Activated CD4-positive, alpha-beta T cell treated with anti-CD3 and anti-CD28 coated beads, Interleukin-2, amount 50 U/mL, for 24 hours (primary cell): ENCODE measurements at places on chromosomes 5 and 9.

- no peak for DNase-seq
Measured at GRCh38 chr5:176583076-176583475, 26.9 kb downstream of the GPRIN1 start.

GRCh38 chr5:43780586-43780985 is 177.6 kb downstream of the NNT start:
- DNase-seq: no peak

GRCh38 chr5:52727576-52727975 is 60.1 kb upstream of the ITGA1 start:
- DNase-seq: no peak

GRCh38 chr9:124975131-124975530 is 34.2 kb upstream of the GOLGA1 start:
- no peak for DNase-seq

DNA sequence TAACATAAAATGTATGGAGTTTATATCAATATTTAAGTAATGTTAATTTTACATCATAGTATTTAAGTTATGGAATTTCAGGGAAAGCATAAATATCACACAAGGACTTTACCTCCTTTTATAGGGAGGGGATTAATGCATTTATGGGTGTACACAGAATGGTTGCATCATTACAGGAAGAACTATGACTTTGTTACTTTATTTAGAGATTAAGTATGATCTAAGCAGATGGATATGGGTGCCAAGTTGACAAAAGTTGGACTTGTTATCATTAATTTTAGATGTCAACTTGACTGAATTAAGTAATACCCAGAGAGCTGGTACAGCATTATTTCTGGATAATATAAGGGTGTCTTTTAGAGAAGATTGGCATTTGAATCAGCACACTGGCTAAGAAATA is 160.5 kb upstream of the CDH10 start:
- no peak for DNase-seq

DNA sequence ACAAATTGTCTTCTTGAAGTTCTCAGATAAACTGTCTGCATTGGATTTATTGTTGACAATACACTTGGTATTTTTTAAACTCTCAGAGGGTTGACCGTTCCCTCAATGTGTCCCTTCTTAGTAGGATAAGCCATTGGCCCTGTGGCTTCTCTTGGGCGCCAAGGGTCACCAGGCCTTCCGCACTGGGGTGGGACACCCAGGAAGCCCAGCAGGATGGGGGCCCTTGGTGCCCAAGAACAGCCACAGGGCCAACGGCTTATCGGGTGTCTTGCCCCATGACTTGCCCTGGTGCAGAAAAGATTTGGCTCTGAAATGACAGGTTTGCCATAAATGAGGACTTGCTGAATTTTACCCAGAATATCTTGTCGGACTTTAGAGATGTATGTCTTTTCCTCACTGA is 375.0 kb downstream of the IRX2 start:
- no peak for DNase-seq

- no peak for DNase-seq
Measured at GRCh38 chr5:38426490-38426889, 130.0 kb downstream of the LIFR start.

GRCh38 chr9:122453677-122454135 is 24.0 kb downstream of the OR1J1 start:
- DNase-seq: no peak

- no peak for DNase-seq
Measured at GRCh38 chr9:76835571-76836283, 70.2 kb downstream of the PRUNE2 start.

GRCh38 chr9:107489144-107489673 is 360 bp downstream of the KLF4 start:
- DNase-seq: no peak

- DNase-seq: no peak
Measured at GRCh38 chr5:7348168-7348854, 47.6 kb upstream of the ADCY2 start.

DNA sequence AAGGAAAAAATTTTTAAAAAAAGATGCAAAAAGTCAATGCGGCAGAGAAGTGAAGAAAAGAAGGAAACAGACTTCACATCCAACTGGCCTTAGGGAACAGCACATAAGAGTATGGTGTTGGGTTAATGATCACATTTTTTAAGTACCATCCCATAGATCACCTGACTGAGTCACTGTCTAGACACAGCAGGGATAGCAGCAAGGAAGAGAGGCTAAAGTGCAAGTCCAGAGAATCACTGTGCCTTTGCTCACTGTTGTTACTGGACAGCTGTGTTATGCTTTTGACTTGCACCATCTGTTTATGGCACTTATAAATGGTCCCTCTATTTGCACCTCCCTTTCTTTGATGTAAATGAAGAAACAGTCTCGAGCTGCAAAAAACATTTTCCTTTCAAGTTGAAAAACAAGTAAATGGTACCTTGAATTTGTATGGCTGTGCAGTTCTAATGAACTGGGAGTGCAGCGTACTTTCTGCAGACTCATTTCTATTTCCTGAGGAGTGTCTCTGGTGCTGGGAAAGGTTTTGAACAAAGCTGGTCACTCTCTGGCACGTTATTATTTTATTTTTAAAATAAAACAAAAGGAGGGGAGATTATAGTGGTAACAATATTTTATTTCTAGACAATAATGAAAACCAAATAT is 84.2 kb downstream of the TRPM6 start:
- no peak for DNase-seq

DNA sequence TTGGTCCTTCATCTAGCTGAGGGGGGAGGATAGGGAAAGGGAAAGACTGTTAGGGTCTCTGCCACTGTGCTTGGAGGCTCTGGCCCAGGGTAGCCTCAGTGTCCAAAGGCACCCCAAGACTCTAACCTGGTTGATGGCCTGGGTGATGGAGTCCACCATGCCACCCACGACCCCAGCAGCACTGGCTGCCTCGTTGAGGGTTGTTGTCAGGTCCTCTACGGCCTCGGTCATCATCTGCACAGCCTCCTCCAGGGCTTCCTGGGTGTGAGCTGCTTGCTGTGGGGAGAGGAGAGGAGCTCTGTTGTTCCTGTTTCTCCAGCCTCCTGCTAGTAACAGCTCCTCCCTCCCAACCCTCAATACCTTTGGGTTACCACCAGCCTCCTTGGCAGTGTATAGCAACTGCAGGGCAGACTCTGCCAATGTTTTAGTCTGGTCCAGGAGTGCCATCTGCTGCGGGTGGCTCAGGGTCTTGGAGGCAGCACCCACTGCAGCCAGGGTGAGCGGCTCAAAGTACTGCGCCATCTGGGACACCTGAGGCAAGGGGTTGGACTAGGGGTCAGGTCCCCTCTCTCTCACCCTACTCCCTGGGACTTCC is 16.2 kb upstream of the TPM2 start:
- DNase-seq: no peak

GRCh38 chr9:133258061-133259015 is 16.7 kb downstream of the ABO start:
- no peak for DNase-seq

GRCh38 chr9:37596504-37596903 is 4.1 kb upstream of the TOMM5 start:
- no peak for DNase-seq

DNA sequence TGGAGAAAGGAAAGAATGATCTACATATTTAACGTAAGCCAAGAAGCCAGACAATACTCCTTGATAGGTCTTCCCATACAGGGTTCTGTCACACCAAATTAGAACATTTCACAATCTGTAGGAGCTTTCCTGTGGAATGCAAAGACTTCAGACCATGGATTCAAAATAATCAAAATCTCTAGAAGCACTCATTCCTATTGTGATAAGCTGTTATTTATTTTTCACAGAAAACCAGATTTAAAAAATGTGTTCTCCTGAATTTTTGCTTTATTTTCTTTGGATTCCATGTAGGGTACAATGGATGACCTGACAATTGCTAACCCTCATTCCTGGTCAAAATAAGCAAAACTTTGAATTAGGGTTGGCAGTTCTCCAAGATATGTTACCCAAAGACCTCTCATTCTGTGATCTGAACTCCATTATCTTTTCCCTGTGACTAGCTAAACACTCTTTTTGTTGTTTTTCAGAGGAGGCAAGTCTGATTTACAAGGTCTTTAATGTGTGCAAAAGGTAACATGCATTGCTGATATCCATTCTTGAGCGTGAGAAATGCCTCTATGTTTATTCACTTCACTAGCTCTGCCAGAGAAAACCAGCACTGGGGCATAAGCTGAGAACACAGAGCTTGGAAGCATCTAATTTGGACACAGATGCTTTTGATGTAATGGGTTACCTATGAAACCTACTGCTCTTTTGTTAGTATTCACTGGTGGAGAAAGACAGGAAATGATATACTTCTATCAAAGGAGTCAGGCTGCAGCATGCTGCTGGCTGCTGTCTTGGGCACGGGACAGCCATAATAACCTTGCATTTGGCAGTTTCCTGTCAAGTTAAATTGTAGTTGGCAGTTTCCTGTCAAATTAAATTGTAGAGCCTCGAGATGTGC is 31.4 kb downstream of the ACTBL2 start:
- no peak for DNase-seq

DNA sequence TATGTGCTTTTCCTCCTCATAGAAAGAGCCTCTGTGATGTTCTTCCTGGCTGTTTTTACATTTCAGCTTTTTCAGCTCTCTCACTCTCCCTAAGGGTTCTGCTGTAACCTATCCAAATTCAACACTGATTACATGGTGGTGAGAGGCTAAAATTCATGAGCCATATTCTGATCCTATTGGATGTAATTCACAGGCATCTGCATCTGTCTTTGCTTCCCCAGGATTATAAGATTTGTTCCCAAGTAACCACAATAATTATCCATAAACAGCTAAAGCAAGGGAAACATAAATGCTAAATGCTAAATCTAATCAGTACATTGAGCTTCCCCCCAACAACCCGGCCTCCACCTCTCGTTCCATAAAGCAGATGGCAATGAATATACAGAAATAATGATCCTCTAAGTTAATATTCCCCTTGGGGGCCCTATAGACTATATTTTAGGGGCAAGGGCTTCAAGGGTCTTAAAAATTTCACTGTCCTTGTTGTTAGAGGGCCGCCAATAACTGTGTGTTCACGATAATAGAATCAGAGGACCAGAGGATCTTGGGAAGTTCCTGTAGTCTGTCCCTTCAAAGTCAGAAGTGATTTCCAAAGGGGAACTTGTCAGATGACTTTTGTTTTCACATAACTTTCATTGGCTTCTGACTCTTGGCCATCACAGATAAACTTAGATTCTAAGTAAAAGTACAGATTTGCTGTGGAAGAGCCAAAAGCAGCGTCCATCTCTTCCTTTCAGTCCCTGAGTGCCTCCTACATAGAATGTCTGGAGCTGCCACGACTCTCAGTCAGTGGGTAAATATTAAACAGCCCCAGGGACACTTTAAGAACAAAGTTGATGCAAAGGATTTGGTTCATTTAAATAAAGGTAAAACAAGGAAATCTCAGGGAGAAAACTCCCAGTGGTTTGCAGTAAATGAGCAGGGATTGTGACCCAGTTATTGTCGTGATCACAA is 125.6 kb downstream of the ALDH1A1 start:
- no peak for DNase-seq

DNA sequence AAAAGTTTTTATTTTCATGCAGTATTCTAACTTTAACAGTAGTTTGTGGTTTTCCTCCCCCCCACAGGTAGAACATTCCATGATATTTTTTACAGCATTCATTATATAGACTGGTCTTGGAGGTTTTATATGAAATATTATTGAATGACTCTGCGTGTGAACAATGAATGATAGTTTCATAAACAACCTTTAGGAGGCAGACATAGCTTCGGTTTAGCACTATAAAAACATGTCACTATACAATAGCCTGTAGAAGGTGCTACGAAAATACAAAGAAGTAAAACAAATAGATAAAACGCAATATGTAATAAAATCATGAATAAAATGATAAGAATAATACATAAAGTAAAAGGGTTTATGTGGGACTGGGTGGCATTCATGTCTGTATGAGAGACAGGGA is 8.5 kb downstream of the KLF4 start:
- DNase-seq: no peak

DNA sequence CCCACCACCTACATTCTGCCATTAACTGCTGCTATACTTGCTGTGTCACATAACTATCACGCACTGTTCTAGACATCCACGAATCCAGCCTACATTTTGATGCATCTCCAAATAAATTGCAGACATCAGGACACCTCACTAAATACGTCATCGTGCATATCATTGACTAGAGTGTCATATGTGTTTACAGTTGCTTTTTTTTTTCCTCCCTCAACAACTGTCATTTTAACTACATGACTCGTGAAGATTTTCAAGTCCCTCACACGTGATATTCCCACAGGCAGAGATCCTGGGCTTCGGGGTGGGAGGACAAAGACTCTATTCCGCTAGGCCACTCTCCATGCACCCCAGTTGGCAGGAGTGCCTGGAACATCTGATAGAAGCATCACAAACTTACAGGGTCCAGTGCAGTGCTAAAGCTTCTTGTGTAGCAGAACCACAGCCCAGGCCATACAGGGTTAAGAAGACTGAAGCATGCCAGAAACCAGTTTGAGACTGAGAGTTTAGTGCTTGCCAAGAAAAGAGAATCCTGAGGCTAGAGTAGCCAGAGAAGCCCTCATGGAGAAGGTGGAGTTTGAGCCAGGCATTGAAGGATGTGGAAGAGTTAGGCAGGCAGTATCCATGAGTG is 1.1 kb downstream of the PCYOX1L start:
- DNase-seq: no peak

- DNase-seq: no peak
Measured at GRCh38 chr5:102453716-102454115, 45.1 kb downstream of the SLCO6A1 start.

- DNase-seq: no peak
Measured at GRCh38 chr9:91177661-91178280, 183.9 kb downstream of the AUH start.

DNA sequence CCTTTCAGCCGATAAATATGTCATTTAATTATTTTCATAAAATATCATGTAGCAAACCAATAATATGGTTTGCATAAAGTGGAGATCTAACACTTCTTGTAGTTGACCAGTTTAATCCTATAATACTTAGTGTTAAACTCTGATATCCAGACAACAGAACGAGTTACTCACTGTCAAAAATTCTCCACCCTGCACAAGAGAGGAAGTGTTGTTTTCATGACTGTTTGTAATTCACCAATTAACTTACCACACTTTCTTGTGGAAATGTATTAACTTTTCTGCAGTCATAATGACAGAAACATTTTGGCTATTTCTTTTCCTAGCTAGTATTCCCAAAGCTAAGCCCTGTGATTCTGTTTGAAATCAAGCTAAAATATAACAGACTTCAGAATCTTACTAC is 555.3 kb upstream of the FTMT start:
- DNase-seq: no peak

DNA sequence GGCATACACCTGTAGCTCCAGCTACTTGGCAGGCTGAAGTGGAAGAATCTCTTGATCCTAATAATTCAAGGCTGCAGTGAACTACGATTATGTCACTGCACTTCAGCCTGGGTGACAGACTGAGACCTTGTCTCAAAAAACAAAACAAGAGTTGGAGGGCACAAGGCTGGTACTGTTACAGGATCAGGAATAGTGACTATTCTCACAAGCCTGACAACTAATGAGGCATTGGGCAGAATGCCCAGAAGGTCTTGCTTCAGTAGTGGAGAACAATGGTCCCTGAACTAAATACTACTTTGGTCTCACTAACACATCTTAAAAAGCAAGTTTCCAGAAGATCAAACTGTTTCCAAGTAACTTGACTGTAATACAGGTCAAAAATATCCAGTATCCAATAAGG is 182.9 kb upstream of the RFX3 start:
- no peak for DNase-seq
